ENCODE measurements at places on chromosomes 3 and 15.

- DNase-seq: no peak
Observed at GRCh38 chr3:156445117-156446090, 109.5 kb downstream of the SSR3 start.

- DNase-seq: peak; percentile 29
Observed at GRCh38 chr3:36700537-36701248, 63.7 kb downstream of the DCLK3 start.

GRCh38 chr3:26989037-26989436 lies 366.5 kb downstream of the LRRC3B start:
- DNase-seq: no peak

GRCh38 chr3:111152496-111152895 lies 80.9 kb downstream of the NECTIN3 start:
- DNase-seq: no peak

DNA sequence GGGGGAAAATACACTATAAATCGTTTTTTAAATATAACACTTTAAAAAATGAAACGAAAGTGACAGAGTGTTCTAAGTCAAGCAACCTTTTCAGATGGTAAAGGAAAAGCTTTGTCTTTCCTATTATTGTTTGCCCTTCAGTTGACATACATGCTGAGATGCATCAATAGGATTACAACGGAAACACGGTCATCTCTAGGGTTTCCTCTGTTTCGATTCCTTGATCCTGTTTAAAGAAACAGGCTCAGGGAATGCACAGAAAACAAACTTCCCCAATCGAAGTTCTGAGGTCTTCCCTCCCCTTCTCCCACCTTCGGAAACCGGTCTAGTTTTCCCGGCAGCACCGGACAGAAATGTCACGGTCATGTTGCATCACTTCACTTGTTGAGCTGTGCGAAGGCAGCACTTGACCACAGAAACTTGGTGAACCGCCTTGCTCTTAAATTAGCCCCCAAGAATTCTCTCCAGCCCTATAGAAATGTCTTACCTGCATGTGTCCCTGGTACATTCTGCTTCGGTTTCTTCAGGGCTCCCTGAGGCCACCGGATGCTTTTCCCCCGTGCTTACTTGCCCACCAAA lies 556 bp downstream of the PEX5L start:
- DNase-seq: no peak

DNA sequence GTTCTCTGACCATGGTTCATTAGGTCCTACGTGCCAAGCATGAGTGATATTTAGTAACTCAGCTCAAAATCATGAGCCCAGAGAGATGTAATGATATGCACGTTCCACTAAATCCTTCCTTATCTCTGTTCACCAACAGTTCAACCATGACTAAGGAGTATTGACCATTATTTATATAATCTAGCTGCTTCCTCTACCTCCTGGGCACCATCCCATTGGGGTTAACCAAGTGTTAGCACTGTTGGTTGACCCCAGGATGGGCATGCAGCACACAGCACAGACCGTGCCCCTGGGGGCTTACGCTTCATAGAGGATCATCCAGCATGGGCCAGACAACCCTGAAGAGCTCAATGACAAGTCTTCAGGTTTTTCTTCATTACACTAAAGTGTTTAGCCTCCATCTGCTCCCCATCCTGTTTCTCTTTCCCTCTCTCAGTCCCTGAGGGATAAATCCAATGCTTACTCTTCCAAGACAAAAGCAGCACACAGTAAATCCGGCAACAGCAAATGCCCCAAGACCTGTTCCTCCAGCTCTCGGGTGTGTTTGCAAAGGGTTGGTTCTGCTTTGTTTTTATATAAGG lies 10.4 kb downstream of the FAM174B start:
- no peak for DNase-seq

DNA sequence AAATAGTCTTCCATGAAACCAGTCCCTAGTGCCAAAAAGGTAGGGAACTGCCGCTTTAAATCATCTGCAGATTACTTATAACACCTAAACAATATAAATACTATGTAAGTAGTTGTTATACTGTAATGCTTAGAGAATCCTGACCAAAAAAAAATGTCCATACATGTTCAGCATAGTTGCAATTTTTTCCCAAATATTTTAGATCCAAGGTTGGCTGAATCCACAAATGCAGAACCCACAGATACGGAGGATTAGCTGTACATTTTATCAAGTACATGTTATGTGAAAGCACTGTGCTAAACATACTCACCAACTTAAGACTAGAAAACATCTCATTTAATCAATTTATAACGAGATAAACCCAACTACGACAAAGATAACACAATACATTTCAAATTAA lies 9.3 kb downstream of the MSL2 start:
- DNase-seq: no peak

DNA sequence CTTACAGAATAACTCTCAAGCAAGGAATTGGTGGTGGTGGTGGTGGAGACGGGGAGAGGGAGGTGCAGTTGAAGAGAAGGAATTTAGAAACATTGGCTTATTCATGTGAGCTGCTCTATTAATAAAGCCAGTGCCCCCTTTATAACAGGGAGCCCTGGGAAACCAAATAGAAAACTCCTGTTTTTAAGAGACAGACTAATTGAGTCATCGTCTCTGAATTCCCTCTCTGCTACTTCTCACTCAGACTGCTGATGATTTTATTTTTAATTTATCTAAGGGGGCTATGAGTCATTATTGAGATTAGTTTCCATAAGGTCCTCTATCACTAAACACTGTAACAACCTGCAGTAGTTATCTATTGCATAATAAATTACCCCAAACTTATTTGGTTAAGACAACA lies 145.9 kb upstream of the GALNT15 start:
- no peak for DNase-seq
